GM23338 (cell line): ENCODE measurements at places on chromosomes 4 and X. TPM values are rescaled to one million over a fixed set of nuclear protein-coding genes. Genes with fewer than 3 reads are reported as not detected.

GRCh38 chr4:62550121-62550520 lies 1350.0 kb downstream of the ADGRL3 start:
- no peak for DNase-seq

The CMC4 gene
- polyA plus RNA-seq = 14.7 and 16.3 TPM in 2 replicates

DNA sequence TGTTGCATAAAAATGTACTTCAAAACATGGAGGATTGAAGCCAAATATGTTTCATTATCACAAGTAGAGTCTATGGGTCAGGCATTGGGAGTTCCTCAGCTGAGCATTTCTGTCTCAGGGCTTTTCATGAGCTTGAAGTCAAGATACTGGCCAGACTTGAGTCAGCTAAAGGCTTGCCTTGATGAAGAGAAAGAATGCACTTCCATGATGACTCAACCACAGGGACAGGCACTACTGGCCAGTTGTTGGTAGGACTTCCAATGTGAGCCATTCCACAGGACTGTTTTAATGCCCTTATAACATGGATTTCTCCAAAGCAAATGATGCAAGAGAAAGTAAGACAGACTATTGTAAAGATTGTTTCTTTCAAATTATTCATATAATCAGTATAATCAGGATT lies 895.6 kb downstream of the RAB28 start:
- DNase-seq = no peak

- no peak for DNase-seq
Observed at GRCh38 chr4:1463088-1463926, 57.1 kb upstream of the NKX1-1 start.

- peak; percentile 78 for DNase-seq
Observed at GRCh38 chr4:78057135-78057599, at the start of gene FRAS1. Gene FRAS1 (plus strand): TSS chr4:78057323. CDS start chr4:78058010, 687 bp downstream.

- no peak for DNase-seq
Observed at GRCh38 chr4:72875138-72875537, 194.4 kb downstream of the COX18 start.

- DNase-seq = no peak
Observed at GRCh38 chrX:70208479-70208878, 26.0 kb upstream of the AWAT1 start.

The TEX13B gene
- polyA plus RNA-seq = 0.16 and 0.23 TPM in 2 replicates

DNA sequence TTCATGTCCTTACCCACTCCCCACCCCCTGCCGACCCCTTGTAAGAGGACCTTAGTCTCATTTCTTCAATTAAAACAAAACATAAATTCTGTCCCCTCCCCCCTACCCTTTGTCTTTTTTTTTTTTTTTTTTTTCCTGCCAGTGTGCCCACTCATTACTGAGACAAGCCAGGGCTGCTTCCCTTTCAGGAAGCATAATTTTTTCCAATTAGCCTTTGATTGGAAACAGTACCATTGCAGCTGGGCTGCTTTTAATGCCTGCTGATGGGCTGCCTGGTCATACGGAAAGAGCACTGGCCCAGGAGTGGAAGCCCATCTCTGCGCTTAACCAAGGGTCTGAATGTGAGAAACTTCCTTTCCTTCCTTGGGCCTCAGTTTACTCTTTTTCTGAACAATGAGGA lies 18.6 kb upstream of the CAPN6 start:
- no peak for DNase-seq

DNA sequence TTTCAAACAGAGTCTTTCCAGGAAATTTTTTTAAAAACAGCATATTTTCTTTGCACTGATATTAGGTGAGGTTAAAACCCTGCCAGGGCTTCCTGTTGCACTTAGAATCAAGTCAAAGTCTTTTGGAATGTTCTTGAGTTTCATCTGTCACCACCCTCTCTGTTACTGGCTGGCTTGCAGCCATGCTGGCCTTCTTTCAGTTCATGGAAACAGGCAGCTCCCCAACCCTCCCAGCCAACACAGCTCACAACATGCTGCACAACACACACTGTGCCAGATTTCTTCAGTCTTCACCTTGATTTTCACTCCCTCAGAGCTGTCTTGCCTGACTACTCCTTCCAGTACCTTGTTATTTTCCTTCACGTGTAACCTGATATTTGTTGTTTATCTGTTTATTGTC lies 129.5 kb downstream of the KCNIP4 start:
- no peak for DNase-seq

The ERAS gene
- polyA plus RNA-seq = 1.7 and 2.4 TPM in 2 replicates

DNA sequence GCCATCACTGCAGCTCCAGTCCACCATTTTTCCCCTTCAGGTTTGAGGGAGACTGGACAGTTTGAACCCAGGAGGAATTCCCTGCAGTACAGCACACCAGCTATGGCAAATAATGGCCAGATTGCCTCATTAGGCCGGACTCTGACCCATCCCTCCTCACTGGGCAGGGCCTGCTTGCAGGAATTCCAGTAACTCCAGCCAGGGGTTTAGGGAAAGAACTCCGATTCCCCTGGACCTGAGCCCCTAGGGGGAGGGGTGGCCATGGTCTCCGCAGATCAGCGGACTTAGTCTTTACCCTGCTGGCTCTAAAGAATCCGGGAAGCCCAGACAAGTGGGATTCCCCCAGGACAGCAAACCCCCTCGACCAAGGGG lies 342.8 kb downstream of the DMD start:
- no peak for DNase-seq

- DNase-seq = peak; percentile 30
Observed at GRCh38 chrX:47560179-47560933, 649 bp upstream of the ARAF start.

GRCh38 chr4:116839826-116840225 lies 245.6 kb downstream of the TRAM1L1 start:
- DNase-seq = no peak

DNA sequence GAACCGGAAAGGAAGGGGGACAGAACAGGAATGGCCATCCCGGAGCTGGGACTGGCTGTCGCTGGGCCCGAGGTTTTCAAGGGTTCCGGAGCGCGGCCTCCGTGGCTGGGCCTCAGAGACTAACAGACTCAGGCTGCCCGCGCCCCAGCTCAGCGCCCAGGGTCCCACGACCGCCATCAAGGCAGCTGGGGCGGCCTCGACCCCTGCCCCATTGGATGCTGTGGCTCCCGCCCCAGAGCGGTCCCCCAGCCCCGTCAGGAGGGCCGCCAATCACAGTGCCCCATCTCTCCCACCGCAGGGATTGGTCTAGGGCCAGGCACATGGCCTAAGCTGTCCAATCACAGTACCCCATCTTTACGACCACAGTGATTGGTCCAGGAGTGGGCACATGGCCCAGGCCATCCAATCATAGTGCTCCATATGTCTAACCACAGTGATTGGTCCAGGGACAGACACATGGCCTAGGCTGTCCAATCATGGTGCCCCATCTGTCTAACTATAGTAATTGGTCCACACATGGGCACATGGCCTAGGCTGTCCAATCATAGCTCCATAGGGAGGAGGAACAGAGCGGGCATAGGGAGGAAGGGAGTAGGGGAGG lies 105.3 kb upstream of the NKX1-1 start:
- peak; percentile 62 for DNase-seq

GRCh38 chr4:7398104-7398423 lies 36.7 kb downstream of the PSAPL1 start:
- no peak for DNase-seq

- no peak for DNase-seq
Observed at GRCh38 chrX:153438532-153438931, 7.3 kb downstream of the TREX2 start.

The GPRASP1 gene
- polyA plus RNA-seq = 0.33 and 0.45 TPM in 2 replicates

DNA sequence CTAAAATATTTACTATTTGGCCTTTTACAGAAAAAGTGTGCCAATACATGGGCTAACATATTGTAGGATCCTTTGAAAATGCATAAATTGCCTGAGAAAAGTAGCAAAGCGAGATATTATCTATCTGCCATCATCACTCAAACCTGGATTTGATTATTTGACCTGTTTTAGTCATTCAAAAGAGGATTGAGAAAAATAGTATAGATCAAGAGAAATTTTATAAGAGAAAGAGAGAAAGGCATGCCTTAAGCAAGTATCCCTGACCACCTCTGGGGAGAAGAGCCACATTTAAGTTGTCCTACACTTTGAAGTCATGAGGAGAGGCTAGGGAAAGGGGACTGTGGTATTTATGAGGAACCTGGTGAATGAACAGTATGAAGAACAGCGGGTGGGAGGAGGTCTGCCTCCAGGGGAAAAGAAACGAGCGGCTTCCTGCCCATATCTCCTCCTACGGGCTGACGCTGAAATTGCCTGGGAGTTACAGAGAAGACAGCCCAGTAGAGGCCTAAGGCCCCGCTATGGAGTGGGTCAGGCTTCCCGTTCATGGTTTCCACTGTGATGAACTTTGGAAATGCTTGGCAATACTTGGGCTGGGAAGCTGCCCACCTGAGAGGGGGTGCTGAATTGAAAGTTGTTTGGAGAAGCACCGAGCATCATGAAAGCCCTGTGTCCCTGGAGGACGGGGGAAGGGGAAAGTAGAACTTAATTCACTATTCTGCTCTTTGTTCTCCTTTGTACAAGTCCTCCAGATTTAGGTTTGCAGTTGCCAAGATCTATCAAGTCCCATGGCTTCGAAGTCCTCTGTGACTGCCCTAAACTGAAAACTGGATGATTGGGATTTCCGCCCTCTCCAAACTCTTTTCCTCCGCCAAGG lies 106.9 kb upstream of the ACSL4 start:
- peak; percentile 67 for DNase-seq

- DNase-seq = no peak
Observed at GRCh38 chrX:99913611-99914010, 496.5 kb downstream of the PCDH19 start.

The SYTL5 gene
- 0.23 and 0.24 TPM in 2 replicates for polyA plus RNA-seq

DNA sequence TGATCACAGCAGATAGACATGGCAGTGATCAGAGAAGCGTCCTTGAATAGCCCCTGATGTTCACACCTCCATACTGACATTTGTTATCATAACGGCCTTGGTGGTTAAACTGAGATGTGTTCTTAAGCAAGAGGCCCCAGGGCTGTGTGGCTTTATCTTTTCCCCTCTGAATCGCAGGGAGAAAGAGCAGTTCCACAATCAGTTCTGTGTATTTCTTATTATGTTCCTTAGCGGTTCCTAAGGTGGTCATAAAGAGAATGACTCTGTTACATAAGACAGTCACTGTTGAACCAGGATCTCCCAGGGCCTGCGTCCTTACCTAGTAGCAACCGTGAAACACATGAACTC lies 52.8 kb upstream of the CBR4 start:
- DNase-seq = no peak

GRCh38 chr4:27921231-27921630 lies 1060.6 kb downstream of the STIM2 start:
- no peak for DNase-seq

DNA sequence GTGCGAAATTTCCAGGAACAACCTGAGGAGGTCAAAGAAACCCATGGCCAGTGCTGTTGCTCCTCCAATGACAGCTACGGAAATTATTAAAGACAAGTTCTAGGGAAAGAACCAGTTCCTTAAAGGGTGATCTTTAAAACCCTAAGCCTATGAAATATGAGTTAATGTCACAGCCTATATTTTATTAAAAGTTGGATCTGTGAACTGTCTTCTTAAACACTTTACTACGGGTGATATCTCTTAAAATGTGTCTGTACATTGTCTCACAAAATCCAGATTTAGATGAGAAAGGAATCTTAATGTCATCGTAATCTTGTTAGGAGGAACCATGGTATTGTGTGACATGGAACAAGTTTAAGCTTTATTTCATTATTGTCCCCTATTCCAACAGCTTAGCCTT lies 46.3 kb upstream of the VCX3B start:
- no peak for DNase-seq

GRCh38 chr4:153521999-153522801 lies 56.0 kb downstream of the TMEM131L start:
- DNase-seq = peak; percentile 62

DNA sequence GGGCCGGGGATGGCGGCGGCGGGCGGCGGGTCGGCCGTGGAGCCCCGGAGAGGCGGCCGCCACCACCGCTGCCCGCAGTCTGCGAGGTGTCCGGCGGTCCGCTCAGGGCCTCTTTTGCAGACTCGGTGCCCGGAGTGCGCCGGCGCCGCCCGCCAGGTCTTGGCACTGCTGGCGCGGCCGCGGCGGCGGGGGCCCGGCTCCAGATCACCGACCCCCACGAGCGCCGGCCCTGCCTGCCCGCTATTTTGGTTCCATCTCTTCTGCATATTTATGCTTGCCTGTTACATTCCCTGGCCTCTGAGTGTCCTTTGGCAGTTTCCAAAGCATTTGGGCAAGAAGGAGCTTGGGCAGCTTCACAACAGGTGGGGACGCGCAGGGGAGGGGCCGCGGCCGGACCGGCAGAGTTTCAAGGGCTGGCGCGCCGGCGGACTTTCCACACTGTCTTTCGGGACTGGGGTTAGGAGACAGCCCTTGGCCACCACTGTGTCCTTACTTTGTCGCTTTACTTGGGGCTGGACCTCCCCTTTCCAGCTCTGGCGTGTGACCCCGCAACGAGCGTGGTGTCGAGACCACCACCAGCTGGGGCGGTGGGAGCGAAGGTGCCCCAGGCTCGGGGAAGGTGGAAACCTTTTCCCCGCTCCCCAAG lies 668 bp upstream of the TAPT1 start:
- DNase-seq = peak; percentile 71

DNA sequence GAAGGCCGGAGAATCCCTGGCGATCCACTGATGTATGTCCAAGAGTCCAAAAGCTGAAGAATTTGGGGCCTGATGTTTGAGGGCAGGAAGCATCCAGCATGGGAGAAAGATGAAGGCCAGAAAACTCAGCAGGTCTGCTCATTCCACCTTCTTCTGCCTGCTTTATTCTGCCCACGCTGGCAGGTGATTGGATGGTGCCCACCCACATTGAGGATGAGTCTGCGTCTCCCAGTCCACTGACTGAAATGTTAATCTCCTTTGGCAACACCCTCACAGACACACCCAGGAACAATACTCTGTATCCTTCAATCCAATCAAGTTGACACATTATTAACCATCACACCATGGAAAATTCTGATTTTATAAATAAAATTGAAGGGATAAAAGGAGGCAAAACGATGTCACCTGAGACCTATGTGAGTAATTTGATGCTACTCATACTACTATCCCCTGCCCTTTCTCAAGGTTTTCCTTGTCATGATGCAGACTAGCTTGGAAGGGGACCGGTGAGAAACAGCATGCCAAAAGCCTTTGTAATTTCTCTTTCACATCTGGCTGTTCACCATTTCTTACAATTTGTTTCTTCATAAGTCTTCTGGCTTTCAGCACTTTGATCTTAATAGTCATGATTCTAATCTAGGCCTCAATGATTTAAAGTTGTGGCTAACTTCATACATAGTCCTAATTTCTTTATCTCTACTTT lies 9.7 kb upstream of the PYURF start:
- peak; percentile 54 for DNase-seq

DNA sequence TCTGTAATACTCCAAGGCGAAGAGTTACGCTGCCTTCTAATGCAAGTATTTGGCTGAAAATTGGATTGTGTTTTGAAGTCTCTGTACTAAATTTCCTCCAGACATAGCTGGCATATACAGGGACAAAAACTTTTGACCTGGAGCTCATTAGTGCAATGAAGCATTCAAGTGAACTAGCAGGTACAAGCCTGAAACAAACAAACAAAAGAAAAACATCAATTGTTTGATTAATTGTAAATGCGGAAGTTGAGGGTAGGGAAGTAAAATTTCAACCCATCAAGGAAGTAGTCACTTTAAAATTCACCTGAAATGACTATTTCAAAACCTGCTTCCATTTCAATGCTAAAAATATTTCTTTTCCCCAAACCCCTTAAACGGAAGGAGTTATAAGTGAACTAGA lies 516.3 kb upstream of the ATOH1 start:
- DNase-seq = no peak
